K562 (cell line): ENCODE measurements at places on chromosomes 11 and 22. TPM values are rescaled to one million over a fixed set of nuclear protein-coding genes. Genes with fewer than 3 reads are reported as not detected.

GNG3 gene
- not detected in 2 replicates for total RNA-seq

RASSF10 gene
- not detected in 2 replicates for total RNA-seq

PAX6 gene
- 5.7 and 5.9 TPM in 2 replicates for total RNA-seq

TCN2 gene
- total RNA-seq: 1.4 and 2.0 TPM in 2 replicates

OR5P2 gene
- not detected in 2 replicates for total RNA-seq

ALDH3B2 gene
- total RNA-seq: not detected in 2 replicates

UBQLN3 gene
- 0.07 TPM in 1 of 2 replicates, not detected in the other for total RNA-seq

OR52I1 gene
- not detected in 2 replicates for total RNA-seq

GRM5 gene
- total RNA-seq: not detected in 2 replicates

TNNI2 gene
- total RNA-seq: not detected in 2 replicates

PRR33 gene
- not detected in 2 replicates for total RNA-seq

MAP6 gene
- total RNA-seq: 0.07 TPM in 1 of 2 replicates, not detected in the other

SYT9 gene
- not detected in 2 replicates for total RNA-seq

NLRP14 gene
- total RNA-seq: 0.65 and 0.73 TPM in 2 replicates

NXPE1 gene
- total RNA-seq: 0.45 TPM in 1 of 2 replicates, not detected in the other

KRTAP5-10 gene
- total RNA-seq: not detected in 2 replicates

SAC3D1 gene
- 35.2 and 35.7 TPM in 2 replicates for total RNA-seq

DNA sequence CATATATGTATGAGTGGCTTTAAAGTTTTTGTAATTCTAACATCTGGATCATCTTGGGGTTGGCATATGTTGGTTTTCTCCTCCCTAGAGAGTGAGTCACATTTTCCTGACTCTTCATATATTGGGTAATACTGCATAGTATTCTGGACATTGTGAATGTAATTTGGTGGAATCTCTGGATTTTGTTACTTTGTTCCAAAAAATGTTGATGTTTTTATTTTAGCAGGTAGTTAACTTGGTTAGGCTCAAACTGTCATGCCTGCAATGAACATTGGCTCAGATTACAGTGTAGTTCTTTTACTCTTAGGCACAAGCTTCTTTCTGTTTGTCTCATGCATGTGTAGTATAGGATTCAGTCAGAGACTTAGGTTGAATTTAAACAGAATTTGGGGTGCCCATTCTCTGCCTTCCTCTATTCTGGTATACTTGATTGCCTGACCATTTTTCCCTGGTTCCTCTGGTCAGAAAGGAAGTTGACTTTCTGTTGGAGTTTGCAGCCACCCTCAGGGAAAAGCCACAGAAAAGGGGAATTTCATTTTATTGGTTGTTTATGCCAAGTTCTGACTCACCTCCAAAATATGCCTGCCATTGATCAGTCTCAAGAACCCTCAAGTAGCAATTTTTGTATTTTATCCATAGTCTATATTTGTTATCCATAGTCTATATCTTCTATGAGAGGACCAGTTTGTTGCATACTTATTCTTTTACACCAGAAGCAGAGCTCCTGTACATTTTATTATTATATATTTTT lies 151.7 kb downstream of the UVRAG start:
- no peak for DNase-seq

DNA sequence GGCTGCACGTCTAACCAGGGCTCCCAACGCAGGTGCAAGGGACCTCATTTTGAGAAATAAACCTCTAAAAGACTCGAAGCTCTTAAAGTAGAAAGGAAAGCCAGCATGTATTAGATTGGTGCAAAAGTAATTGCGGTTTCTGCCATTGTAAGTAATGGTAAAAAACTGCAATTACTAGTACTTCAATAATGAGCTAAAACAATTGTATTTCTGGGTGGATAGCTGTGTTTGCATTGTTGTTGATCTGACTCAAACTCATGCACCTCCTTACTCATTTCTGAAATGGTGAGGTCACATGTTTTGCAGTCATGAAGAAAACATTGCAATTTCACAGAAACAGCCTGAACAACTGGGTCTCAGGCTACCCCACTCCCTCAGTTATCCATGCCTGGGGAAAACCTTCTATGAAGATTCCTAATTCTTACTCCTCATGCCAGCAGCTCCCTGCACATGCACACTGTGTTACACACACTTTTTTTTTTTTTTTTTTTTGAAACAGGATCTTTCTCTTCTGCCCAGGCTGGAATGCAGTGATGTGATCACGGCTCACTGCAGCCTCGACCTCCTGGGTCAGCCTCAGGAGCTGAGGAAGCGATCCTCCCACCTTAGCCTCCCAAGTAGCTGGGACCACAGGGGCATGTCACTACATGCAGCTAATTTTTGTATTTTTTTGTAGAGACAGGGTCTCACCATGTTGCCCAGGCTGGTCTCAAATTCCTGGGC lies 24.6 kb downstream of the VWCE start:
- DNase-seq: no peak

GRCh38 chr11:34262531-34263081 lies 95.2 kb downstream of the ABTB2 start:
- no peak for DNase-seq

DNA sequence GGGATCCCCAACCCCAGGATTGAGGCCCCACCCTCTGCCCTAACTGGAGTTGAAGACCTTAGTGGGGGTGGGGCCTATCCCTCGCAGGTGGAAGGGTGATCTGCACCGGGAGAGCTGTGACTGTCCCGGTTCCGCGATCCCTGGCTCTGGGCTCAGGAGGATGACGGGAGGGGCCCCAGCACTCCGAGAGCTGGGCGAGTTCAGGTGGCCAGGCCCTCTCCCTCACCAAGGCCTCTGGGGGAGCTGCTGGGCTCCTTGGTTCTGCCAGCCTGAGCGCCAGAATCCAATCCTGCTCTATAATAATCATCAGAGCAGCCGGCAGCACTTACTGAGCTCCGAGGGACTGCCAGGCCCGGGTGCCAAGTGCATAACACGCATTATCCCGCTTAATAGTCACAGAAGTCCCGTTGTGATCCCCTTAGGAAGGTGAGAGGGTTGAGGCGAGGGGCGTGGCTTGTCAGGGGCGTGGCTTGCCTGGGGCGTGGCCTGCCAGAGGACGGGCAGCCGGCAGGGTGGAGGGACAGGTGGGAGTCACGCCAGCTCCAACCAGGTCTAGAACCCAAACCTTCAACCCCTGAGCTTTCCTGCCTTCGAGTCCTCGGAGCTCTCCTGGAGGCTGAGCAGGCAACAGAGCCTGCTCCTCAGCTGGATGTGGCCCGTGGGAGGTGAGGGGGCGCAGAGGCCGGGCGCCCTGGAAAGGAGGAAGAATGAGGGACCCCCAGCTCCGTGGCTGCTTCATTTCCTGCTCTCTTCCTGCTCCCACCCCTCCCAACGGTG lies 7.3 kb upstream of the SYT7 start:
- DNase-seq: peak; percentile 84

DNA sequence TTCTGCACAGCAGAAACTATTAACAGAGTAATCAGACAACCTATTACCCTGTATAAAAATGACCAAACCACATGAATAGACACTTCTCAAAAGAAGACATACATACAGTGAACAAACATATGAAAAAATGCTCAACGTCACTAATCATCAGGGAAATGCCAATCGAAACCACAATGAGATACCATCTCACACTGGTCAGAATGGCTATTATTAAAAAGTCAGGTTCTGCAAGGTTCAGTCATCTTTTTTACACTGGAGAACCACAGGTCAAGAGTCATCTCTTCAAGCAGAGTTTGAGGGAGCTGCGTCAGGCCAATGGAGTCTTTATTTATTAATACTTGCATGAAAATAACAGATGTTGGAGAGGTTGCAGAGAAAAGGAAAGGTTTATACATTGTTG lies 40.4 kb downstream of the RCN1 start:
- DNase-seq: no peak

DNA sequence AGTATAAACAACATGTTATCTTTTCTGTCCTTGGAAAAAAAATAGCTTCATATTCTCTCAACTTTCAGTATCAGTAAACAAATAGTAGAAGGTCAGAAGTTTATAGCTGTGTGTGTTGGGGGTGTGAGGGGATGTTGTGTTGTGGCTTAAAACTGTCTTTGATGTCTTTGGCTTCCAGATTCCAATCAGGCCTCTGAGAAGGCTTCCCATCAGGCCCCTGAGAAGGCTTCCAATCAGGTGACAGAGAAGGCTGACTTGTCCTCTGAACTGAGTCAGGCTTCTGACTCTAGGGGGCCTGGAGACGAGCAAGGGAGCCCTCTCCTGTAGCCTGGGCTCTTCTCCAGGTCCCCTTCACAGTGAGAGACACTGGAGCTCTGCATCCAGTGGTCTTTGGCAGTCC lies 9.3 kb downstream of the MTFP1 start:
- peak; percentile 24 for DNase-seq

GRCh38 chr11:60855726-60856633 lies at the start of gene PTGDR2:
PTGDR2 (minus strand) TSS chr11:60855950; CDS start chr11:60853722, 2,228 bp downstream.
- peak; percentile 54 for DNase-seq

GRCh38 chr22:46576556-46577367 lies 39.3 kb upstream of the CELSR1 start:
- peak; percentile 88 for DNase-seq

GRCh38 chr22:45341498-45341897 lies 31.8 kb downstream of the FAM118A start:
- no peak for DNase-seq

DNA sequence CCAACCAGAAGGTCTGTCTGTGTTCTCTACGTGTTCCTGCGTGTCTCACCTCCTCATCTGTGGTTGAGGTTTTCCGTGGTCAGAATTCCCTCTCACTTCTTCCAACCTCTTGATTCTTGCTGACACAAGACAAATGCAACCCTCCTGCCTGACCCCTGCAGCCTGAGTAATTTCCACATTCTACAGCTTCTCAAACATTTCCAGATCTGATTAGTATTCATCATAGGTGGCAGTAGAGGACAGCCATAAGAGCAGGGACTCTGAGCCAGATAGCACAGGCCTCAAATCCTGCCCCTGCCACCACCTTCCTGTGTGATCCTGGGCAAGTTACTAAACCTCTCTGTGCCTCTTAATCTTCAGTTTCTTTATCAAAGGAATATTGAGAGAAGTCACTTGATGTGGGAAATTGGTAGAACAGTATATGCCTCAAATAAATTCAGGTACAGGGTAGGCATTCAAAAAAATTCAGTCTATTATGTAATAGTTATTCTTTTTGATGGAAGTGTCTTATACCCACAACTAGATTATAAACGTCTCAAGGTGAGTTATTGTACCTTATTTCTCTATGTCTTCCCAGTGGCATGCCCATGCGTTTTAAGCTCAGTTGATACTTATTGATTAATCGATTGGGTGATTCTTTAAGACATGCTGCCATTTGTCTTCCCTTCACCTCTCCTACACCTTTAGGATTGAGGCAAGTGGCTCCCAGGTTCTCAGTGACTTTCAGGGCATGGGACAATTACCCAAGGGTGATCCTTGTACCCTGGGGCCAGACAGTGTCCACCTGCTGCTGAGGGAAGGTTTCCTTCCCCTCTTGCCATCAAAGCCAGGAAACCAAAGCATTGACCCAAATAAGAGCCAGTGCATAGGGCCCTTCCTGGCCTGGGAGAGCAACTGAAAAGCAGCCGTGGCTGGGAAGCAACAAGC lies 19.6 kb downstream of the POU2AF1 start:
- no peak for DNase-seq

DNA sequence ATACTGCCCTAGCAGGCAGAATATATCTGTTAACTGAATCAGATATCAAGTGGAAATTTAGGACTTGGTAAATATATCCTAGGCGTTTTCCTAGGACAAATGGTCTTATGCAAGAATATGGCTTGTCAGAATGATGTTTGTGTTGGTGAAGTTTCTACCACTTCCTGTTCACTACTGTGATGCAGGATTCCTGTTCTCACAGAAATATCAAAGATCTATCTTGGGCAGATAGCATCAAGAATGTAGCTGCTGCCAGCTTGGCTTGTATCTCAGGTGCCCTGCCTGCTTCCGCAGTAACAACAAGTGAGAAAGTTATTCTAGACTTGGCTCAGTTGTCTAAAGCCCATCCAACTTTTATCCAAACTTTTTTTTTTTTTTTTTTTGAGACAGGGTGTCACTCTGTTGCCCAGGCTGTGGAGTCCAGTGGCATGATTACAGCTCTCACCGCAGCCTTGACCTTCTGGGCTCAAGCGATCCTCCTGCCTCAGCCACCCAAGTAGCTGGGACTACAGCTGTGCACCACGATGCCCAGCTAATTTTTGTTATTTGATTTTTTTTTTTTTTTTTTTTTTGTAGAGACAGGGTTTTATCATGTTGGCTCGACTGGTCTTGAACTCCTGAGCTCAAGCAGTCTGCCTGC lies 61.3 kb downstream of the PPME1 start:
- DNase-seq: no peak

- DNase-seq: no peak
Observed at GRCh38 chr11:102577182-102577581, 46.6 kb upstream of the MMP7 start.

DNA sequence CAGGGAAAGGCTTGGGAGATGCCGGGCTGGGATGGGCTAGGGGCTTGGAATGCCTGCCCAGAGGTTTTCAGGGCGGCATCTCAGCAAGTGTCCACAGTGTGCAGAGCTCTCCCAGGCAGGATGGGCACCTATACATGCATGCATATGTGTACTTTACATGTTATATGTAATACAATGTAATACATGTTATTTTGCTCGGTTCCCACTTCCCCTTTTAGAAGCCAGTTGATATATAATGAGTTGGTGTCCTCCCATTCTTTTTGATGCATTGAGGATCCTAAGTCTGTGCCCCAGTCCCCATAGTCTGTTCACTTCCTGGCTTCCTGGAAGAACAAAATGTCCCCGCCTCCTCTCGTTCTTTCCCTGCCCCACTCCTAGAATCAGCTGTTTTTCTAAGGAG lies 20.1 kb upstream of the EIF3D start:
- DNase-seq: no peak

DNA sequence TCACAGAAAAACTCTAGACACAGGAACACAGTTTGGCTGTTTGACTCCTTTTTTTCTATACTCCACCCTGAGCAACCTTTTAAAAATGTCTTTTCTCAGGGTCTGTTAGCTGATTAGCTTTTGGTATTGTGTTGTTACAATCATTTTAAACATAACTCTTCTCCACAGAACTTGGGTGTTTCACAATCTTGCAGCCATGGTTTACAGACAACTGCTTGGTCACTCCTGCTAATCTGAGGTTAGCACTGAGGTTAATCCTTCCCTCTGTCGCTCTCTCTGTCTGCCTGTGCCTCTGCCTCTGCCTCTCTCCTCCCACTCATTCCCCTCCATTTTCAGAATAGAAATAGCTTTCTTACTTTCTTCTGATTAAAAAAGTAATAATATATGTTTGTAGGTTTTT lies 62.4 kb upstream of the ZBED5 start:
- peak; percentile 52 for DNase-seq

DNA sequence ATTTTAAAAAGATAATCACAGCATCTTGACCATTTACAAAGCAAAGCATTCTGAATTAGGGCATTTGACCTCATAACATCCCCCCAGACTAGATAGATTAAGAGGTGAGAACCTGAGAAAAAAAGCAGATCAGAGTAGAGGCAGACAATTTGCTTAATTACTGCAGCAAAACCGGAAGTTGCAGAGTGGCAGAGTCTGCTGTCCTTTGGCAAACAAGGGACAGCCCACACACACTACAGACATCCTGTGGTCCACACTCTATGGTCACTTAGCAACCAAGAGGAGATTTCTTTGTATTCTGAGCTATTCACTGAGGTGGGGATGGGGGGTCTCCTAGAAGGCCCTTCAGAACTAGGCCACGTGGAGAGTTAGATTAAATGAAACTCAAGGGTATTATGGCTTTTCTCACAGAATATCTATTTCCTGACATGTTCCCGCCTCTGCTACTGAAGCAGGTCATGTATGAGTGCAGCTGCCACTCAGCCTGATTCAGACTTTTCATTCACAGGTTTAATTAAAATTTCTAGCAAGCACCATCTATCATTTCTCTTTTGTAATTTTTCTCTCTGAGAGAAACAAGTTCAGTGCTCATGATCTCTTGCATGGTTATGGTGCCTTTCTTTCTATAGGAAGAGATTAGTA lies 48.5 kb downstream of the SVIP start:
- no peak for DNase-seq

GRCh38 chr22:26981111-26981510 lies 323.7 kb downstream of the MIAT start:
- DNase-seq: no peak

- no peak for DNase-seq
Observed at GRCh38 chr11:94271885-94272372, 32.5 kb upstream of the IZUMO1R start.
